ENCODE measurements at places on chromosomes 1 and 21.

- peak; percentile 36 for DNase-seq
Measured at GRCh38 chr1:33349081-33349759, 28.3 kb upstream of the A3GALT2 start.

GRCh38 chr1:35298464-35298863, 30.0 kb downstream of the ZMYM4 start:
- DNase-seq, result peak; percentile 51

DNA sequence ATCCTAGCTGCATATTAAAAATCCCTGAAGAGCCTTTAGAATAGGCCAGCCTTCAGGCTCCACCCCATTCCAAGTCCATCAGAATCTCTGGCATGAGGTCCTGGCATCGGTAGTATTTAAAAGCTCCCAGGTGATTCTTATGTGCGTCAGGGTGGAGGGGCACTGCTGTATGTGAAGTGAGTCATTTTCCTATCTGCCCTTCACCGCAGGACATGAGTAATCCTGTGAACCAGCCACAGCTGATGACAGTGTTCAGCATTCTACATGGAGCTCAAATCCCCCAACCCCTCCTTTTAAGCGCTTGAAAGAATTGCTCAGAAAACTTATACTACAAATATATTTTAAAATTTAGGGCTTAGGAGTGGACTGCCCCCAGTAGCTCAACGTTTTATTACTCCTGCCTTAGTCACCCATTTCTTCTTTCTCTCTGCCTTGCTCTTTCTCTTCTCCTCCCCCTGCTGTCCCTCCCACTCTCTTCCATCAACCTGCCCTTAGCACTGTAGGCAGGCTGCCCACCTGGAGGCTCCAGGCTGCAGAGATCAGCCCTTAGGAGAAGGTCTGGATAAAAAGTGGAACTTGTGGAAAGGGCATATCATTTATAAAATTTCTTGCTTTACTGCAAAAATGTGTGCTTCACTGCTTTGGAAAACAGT, 73.8 kb upstream of the ZNF281 start:
- DNase-seq, result peak; percentile 44

DNA sequence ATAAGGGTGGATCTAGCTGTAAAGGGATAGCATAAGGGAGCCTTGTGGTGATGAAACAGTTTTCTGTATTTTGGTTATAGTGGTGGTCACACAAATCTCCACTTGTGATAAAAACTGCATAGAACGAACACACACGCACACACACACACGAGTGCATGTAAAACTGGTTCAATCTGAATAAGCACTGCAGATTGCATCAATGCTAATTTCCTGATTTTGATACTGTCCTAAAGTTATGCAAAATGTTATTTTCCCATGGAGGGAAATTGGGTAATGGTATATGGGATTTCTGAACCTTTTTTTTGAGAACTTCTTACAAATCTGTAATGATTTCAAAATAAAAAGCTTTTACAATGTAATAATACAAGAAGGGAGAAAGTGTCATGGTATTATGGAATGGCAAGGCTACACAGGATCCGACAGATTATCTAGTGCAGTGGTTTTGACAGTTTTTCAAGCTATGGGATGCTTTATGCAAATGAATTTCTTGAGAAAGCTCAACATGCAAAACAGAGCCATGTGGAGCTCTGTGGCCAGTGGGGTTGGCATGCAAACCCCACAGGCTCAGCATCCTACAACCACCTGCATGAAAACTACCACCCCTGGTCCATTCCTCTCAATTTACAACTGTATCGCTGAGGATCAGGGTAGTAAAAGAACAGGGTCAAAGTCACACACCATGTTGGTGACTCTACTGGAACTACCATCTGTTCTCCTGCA, 18.8 kb downstream of the SLC41A1 start:
- DNase-seq, result no peak

GRCh38 chr1:234768569-234769283, 158.7 kb upstream of the IRF2BP2 start:
- peak; percentile 56 for DNase-seq

DNA sequence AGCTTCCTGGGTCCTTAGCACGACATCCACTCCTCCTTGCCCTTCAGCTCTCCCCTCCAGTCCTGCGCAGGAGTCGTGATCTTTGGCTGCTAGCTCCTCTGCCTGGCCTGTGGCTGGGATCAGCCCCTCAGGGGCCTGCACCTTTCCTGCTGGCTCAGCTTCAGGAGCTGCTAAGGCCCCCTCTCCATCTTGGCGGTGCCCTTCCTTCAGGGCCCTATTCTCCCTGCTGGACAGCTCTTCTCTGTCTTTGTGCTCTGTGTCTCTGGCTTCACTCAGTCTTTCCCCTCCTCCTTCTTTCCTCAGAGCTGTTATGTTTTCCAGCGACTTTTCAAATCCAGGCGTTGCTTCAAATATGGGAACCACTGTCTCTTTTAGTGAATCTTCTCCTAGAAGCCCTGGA, 59.5 kb upstream of the LRRC53 start:
- DNase-seq, result no peak

GRCh38 chr1:81513796-81514354, 286.9 kb upstream of the ADGRL2 start:
- no peak for DNase-seq

GRCh38 chr1:220451532-220451931, 76.4 kb upstream of the MARK1 start:
- no peak for DNase-seq

GRCh38 chr21:15992171-15992570, 262.4 kb downstream of the USP25 start:
- DNase-seq, result no peak

GRCh38 chr1:110962892-110963690, 631 bp downstream of the LRIF1 start:
- DNase-seq, result peak; percentile 60

DNA sequence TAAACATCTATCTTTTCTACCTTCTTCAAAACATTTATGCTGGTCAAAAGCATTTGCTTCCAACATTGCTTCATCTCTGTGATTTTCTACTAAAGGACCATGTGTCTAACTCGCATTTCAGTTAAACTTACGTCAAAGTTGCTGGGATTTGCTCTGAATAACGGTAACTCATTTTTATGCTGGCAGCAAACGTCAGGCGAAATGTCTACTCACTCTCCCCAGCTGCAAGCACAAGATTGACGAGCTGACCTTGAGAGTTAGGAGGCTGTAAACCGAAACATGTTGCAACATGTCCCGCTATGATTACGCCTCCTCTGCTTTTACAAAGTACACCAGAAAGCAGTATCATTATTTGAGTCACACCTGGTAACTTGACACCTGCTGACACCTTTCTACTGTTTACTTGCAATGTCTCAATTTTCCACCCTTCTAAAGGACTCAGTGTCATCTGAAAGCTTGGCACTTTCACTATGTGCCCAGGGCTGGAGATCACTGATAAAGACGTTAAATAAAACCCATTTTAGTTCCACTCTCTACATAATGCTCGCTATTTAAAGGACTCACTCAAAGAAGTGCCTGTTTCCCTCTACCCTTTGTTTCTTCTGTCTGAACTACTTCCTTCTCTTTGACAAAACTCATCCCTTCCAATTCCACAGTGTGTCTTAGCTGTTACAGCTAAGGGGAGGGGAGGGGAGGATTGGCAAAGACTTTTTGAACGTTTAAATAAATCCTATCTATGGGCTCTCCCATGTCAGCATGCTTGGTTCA, 111.9 kb downstream of the PTPN14 start:
- peak; percentile 6 for DNase-seq

DNA sequence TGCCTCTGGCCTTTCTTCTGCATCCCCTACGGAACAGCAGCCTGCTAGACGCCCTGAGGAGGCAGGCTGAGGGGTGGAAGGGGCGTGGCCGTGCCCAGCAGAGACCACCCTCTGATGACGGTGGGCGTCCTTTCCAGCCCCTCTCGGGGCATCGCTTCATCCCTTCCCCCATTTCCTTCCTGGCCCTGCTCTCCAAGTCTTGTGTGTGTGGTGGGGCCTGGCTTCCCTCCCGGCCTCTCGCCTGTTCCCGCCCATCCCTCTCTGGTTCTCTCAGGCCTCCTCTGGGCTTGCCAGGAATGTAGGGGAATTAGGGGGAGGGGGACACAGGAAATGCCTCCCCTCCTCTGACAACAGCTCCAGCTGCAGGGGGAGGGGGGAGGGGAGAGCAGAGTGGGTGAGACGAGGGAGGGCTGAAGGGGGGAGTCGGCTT, 51.1 kb downstream of the SKI start:
- DNase-seq, result no peak

- no peak for DNase-seq
Measured at GRCh38 chr1:26290882-26291261, 11.0 kb downstream of the SH3BGRL3 start.

- peak; percentile 32 for DNase-seq
Measured at GRCh38 chr1:39105841-39106765, 80.0 kb downstream of the NDUFS5 start.

GRCh38 chr1:29394521-29395225, 158.4 kb downstream of the PTPRU start:
- no peak for DNase-seq

DNA sequence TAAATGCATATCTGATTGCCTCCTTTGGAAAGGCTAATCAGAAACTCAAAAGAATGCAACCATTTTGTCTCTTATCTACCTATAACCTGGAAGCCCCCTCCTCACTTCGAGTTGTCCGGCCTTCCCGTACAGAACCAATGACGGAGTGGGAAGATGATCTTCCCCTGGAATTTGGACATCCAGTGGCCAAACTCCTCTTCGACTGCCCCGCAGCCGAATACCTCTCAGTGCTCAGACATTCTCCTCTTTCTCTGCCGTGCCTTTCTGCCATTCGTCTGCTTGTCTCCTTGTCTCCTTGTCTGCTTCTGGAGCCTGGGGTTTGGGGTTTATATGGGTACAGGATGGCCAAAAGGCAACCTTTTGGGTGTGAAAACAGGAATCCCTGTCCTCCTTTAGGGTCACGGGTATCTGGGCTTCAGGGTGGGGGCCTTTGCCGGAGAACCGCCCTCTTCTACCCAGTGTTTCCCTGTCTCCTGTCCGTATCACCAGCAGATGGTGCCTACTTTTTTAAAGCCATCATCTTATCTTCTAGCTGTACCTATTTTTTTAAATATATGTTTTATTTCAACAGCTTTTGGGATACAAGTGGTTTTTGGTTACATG, 35.9 kb upstream of the RAB4A start:
- DNase-seq, result no peak

GRCh38 chr1:162020150-162020549, 3.5 kb downstream of the OLFML2B start:
- DNase-seq, result no peak
